NCI-H1930 (cell line): ENCODE measurements at places on chromosomes 1 and 21.
A peak's percentile ranks its signal among the peaks of the same experiment; 100 is the strongest.

- peak; percentile 14 for DNase-seq
These were observed 107.6 kb downstream of the ETS2 start for GRCh38 chr21:38913120-38913892.

- no peak for DNase-seq
These were observed 60.9 kb downstream of the HTR6 start for GRCh38 chr1:19725606-19726005.

DNA sequence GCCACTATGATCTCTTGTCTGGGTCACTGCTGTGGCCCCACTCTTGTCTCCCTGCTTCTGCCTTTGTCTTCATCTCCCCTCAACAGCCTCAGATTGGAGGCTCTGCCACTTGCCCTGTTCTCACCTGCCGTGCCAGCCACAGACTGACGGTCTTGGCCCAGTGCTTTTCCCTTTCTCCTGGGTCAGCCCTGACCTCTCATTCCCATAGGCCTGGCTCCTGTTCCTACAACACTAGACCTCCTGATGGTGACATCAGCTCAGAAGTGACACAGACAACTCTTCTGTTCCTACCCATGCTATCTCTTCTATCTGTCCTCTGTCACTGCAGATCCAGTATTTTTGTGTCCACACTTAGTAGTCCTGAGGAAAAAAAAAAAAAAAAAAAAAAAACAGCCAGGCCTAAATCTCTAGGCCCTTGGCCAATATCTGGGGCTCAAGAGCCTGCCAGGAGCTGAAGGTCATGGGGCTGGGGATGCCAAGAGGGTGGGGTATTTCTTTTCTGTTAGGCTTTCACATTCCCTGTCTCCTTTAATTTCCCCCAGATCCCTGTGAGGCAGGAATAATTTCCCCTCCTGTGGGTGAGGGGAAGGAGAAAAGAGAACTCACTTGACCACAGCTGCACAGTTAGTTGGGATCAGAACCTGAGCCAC is 42.0 kb upstream of the FOXO6 start:
- DNase-seq: no peak

- DNase-seq: peak; percentile 61
These were observed 32.8 kb upstream of the IFNAR2 start for GRCh38 chr21:33196941-33197374.

- DNase-seq: no peak
These were observed at the start of gene COL18A1 for GRCh38 chr21:45404730-45405270. Gene COL18A1, plus strand, starts transcription at chr21:45405165. Its CDS starts 66 bp downstream, at chr21:45405231.

GRCh38 chr1:172278478-172278877 is 142.0 kb upstream of the C1orf105 start:
- no peak for DNase-seq

DNA sequence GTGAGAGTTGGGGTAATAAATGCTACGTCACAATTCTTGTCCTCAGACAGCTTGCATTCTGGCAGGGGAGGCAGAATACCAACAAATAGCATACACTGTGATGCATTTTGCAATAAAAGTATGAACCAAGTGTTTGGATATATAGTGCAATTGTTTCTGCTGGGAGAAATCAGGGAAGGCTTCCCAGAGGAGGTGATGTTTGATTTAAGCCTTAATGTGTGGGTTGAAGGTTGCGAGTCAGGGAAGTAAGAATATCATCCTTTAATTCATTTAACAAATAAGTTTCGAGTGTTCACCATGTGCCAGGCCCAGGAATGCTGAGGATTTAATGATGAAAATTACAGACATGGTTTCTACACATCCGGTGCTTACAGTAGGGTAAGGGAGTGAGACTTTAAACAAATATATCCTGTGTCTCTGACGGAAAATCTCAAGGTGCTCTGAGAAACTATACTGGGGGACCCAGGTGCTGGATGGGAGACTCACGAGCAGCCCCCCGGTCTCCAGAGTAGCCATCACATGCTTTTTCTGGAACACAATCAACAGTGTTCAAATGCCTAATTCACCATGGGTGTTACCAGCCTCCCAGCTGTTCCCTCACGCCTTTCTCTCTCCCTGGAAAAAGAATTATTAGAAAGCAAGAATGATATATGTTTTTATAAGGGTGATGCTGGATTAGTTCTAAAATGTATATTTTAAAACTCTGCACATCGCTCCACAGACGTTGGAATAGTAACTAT is 31.7 kb downstream of the RASSF5 start:
- DNase-seq: no peak

- no peak for DNase-seq
These were observed 45.3 kb downstream of the PIK3CD start for GRCh38 chr1:9696793-9697192.

DNA sequence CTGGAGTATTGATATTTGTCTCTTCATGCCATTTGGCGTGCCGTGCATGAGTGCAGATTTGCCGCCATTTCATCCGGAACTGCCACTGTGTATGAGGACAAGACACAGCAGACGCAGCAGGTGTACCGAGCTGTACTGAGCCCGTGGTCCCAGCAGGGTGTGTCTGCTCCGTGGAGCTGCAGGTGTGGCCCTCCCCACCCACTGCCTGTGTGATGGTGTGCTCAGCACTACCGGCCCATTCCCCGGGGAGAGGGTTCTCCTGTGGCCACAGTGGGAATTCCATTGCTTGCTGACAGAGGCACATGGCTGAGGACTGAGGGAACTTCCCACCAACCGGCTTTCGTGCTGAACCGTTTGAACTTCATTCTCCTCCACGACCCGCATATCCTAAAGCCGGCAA is 34.3 kb upstream of the COL6A1 start:
- DNase-seq: no peak

DNA sequence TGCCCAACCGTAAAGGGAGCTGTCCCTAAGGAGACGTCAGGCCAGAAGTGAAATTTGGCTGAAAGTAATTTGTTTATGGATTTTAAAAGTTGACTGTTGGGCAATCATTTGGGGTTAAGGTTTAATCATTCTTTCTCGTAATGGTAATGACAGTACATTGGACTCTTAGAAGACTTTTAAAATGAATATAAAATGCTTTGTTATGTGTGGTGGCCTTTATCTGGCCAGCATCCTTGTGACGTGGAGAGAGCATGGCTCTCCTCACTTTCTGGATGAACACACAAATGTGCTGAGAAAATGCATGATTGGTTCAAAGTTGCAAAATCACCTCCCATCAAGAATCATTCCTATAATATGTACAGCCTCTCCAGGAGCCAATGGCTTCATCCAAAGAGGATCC is 160.2 kb downstream of the DHRS3 start:
- no peak for DNase-seq

GRCh38 chr1:17112496-17113236 is 6.6 kb downstream of the PADI2 start:
- no peak for DNase-seq

- DNase-seq: no peak
These were observed 2.1 kb downstream of the CAPZB start for GRCh38 chr1:19483261-19483660.

- DNase-seq: no peak
These were observed 579.2 kb upstream of the ADGRL2 start for GRCh38 chr1:81221564-81221963.
